Psoas muscle (tissue), 8 donors: ENCODE measurements at places on chromosomes 16 and 17. TPM values are rescaled to one million over a fixed set of nuclear protein-coding genes. Genes with fewer than 3 reads are reported as not detected.

- DNase-seq = no peak
These were observed 8.4 kb upstream of the MED9 start for GRCh38 chr17:17468217-17469010.

Gene TP53TG3D
- total RNA-seq = not detected

DNA sequence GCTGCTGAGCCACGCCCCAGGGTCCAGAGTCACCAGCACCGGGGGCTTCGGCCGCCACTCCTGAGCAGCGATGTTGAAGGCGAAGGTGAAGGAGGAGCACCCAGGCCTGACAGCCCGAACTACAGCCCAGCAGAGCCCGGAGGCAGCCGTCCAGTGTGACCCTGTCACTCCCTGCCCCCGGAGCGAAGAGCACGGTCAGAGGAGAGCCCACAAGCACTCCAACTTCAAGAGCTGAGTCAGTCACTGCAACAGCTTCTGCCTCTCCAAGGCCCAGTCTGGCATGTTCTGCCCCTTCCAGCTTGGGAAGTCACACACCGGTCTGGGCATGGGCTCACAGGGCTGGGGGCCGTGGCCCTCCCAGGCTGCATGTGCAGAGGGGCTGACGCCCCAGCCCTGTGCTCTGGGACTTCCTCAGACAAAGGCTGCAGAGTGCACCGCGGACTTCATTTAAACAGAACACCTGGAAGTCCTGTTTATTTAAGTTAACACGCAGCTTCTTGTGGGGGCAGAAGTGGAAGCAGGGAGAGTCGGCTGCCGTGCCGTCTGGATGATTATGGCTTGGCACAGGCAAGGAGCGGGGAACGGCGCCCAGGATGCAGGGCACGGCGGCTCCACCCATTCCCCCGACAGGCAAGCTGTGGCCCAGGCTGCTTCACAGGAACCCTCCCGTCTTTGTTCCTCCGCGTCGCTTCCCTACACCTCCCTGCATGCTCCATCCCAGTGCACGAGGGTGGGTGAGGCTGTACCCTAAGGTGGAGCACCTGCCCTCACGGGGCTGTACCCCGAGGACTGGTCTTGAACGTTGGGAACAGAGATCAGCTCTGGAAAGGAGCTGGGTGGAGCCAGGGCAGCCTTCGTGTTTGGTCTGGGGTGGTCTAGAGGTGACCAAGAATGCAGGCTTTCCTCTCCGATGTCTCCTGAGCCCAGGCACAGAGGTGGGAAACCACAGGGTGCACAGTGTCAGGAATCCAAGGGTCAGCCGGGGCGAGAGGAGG lies 68.9 kb upstream of the METRNL start:
- DNase-seq = no peak

Gene NHERF2
- total RNA-seq = 156 TPM

DNA sequence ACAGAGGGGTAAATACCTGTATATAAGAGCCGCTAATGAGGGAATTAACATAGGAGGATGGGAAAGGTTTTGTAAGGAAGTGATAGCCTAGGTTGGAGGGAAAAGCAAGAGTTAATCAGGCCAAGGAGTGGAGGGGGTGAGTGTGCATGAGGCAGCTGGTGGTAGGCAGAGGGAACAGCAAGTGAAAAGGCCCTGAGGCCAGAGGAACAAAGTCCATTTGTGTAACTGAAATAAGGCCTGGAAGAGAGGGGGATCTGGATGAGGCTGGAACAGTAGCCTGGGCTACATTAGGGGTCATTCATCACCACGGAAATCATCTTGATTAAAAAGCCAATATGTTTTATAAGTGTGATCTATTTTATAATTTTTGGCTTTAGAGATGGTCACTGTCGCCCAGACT lies 45.7 kb downstream of the FZD2 start:
- DNase-seq = no peak

DNA sequence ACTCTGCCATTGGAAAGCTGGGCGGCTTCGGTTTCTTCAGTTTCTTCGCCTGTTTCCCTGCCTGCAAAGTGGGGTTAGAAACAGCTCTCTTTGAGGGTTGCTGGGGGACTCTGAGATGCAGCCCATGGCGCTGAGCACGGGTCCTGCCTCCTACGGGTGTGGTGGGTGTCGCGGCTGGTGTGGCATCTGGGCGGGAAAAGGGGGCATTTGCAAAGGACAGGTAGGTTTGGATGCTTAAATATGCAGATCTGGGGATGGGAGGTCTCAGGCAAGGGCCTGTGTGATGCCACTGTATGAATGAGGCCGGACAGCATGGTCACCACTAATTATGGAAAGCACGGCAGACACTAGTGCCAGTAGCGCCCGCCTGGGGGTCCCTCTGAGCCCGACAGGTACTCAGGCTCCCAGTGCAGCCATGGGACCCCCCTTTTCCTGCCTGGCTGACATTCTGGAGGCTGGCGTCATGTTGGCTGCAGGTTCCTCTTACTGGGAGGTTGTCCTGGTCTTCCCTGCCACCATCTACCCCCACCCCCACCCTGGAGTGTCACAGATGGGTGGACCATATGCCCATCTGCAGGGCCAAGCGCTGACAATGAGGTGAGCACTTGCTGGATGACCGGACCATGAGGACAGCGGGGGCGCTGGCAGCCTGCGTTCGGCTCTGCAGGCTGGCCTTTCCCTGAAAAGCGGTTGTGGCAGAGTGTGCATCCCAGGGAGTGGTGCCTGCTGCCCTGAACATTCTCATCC lies 237.7 kb downstream of the SEC14L1 start:
- no peak for DNase-seq

Gene PIRT
- total RNA-seq = not detected

DNA sequence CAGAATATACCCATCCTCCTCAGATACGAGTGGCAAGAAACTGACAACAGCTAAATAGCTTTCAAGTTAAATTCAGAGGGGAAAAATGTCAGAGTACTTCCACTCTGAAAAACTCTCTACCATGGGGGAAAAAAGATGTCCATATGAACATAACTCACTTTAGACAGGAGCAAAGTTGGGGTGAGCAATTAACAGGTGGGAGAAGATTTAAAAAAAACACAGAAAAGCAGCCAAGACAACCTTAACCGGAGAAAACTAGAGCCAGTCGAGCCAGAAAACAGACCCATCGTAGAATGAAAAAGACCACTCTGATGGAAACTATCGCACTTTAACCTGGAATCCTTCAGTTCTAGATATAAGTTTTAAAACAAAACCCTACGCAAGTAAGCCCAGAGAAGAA lies 833 bp downstream of the TERF2 start:
- DNase-seq = no peak

- peak; percentile 54 for DNase-seq
These were observed 170.1 kb upstream of the CDH13 start for GRCh38 chr16:82456683-82457082.

- no peak for DNase-seq
These were observed 146.9 kb upstream of the NOL11 start for GRCh38 chr17:67570797-67571196.

- no peak for DNase-seq
These were observed 969.1 kb upstream of the CDH8 start for GRCh38 chr16:63005356-63005755.

GRCh38 chr17:80919331-80920311 lies 72.0 kb upstream of the CHMP6 start:
- DNase-seq = no peak

Gene GRB7
- not detected for total RNA-seq

DNA sequence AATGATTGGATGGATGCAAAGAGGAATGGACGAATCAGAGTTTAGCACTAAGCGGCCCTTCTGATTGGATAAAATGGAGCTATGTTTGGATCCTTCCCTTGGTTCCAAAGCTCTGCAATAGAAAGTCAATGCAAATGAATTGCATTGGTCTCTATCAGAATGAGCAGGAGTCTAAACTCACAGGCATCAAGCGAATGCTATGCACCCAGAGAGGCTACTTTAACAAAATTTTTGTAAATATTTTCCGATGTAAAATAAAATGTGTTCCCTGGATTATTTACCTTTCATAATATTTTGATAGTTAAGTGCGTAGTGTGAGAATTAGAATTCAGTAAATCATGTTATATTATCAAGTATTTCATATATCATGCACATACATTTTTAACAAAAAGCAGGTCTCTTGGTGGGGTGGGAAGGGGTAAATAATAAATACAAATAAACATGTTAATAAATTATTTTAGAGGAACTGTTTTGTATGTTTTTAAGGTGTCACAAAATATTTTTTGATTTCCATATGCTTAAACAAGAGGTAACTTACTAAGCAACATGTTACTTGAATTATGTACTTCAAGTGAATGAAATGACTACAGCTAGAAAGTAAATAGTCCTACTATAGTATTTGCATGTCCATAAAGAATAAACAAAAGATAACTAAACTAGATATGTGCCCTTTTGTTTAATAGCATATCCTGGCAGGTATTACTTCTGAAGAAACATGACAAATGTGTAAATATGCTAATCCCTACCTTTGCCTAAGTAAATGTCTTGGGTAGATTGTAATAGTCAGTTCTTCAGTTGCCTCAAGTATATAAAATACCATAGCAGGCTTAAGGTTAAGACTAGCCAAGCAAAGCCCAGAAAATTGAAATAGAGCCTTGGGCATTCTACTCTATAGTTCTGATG lies 4.4 kb upstream of the UNK start:
- DNase-seq = no peak

DNA sequence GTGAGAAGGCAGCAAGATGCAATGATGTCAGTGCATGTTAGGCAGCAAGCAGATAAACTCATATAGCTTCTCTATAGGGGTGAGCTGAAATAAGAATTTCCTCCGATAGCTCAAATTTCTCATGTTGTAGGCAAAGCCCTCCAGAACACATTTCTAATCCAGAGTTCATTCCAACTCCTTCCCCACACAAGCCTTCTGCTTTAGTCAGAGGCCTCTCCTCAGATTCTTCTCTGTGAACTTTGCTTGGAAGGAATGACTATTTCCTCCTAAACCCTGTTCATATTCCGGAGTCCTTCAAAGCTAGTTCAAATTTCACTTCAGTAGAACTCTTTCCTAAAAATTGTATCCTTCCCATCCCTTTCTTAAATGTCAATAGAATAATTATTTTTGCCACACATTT lies 144.8 kb downstream of the KCNJ2 start:
- no peak for DNase-seq

GRCh38 chr17:63798572-63799106 lies 24.7 kb downstream of the DDX42 start:
- DNase-seq = no peak

Gene KRT20
- not detected for total RNA-seq

- DNase-seq = no peak
These were observed 957.8 kb upstream of the RBFOX1 start for GRCh38 chr16:6374821-6375220.

GRCh38 chr17:21042458-21043295 lies at the start of gene USP22:
Gene USP22, minus strand, starts transcription at chr17:21043011. Its CDS starts 176 bp downstream, at chr17:21042835.
- DNase-seq = no peak

GRCh38 chr16:24974859-24975258 lies 40.3 kb downstream of the ARHGAP17 start:
- no peak for DNase-seq

- DNase-seq = no peak
These were observed 8.6 kb upstream of the LASP1NB start for GRCh38 chr17:38916771-38917170.

Gene RNF222
- total RNA-seq = not detected

Gene ACAP1
- total RNA-seq = 14.9 TPM

- no peak for DNase-seq
These were observed 129.7 kb upstream of the PMFBP1 start for GRCh38 chr16:72301523-72302236.

DNA sequence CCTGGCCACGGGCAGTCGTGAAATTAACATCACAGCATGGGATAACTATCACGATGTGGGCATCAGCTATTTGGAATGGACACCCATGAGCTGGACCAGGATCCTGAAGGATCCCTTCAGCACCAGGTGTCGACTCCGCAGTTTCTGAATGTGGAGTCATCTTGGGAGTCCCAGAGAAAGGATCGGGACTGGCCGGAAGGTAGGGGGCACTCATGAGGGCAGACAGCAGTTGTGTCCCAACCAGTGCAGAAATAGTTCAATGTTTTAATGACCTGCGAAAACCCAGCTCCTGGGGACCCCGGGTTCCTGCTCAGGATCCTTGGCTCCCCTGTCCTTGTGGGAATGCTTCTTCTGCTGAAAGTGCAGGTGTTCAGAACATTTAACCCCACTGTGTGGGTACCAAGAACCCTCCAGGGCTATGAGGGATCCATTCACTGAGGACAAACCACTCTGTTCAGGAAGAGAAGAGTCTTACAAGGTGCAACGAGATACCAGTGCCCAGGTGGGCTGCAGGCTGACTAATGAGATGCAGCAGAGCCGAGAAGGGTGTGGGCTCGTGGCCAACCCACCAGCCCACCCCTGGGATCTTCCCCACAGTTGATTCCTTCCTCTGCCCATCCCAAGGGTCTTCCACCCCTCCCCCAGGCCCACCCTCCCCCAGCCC lies 154.8 kb downstream of the SALL1 start:
- no peak for DNase-seq

Gene OR1D5
- not detected for total RNA-seq

Gene TBC1D3C
- total RNA-seq = not detected

DNA sequence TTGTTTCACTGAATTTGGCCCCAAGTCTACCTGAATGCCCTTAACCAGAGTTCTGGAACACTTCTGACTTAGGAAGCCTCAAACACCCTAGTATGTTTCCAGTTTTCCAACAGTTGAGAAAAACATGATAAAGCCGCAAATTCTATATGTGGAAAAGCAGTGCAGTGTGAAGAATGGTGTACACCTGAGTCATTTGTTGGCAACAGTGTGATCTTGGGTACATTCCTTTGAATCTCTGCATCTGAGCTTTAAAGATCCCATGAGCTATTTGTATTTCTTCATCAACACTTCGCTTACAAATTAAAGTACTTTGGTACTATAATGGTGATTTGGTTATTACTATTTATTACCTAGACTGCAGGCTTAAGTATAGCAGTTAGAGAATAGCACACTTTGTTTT lies 93.6 kb upstream of the TBX2 start:
- no peak for DNase-seq

Gene CDIP1
- 38.5 TPM for total RNA-seq

DNA sequence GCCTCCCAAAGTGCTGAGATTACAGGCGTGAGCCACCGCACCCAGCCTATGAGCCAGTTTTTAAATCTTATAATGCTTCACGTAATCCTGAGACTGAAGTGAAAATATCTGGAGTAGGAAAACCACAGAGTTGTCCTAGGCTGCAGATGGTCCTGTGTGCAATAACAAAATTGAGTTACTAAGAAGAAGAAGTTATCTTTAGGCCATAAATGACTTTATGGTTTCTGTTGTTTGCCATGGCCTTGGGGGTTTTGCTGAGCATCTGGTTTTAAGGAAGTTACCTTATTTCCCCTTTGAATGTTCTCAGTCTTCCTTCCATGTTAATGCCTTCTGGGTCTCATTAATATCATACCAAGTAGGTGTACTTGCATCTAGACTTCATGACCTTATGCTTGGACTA lies 16.5 kb downstream of the NMT1 start:
- no peak for DNase-seq

Gene TNP2
- not detected for total RNA-seq

GRCh38 chr16:73046849-73047214 lies 1.1 kb downstream of the ZFHX3 start:
- no peak for DNase-seq

GRCh38 chr17:4476017-4476416 lies 22.7 kb upstream of the SPNS2 start:
- DNase-seq = no peak

- no peak for DNase-seq
These were observed 142.2 kb upstream of the GSE1 start for GRCh38 chr16:85470873-85471272.
